ENCODE measurements at places on chromosomes 11 and 22.

DNA sequence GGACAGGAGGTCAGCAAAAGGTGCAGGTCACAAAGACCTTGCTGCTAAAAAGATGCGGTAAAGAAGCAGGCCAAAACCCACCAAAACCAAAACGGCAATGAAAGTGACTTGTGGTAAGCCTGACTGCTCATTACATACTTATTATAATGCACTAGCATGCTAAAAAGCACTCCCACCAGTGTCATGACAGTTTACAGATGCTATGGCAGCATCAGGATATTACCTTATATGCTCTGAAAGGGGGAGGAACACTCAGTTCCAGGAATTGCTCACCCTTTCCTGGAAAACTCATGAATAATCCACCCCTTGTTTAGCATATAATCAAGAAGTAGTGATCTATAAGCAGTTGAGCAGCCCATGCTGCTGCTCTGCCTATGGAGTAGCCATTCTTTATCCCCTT, 45.2 kb upstream of the SLC5A12 start:
- DNase-seq: no peak

- peak; percentile 75 for DNase-seq
Observed at GRCh38 chr11:6419009-6419631, at the start of gene APBB1. TSS of gene APBB1 (minus strand) at chr11:6419094. CDS start at chr11:6411347, 7,747 bp downstream.

DNA sequence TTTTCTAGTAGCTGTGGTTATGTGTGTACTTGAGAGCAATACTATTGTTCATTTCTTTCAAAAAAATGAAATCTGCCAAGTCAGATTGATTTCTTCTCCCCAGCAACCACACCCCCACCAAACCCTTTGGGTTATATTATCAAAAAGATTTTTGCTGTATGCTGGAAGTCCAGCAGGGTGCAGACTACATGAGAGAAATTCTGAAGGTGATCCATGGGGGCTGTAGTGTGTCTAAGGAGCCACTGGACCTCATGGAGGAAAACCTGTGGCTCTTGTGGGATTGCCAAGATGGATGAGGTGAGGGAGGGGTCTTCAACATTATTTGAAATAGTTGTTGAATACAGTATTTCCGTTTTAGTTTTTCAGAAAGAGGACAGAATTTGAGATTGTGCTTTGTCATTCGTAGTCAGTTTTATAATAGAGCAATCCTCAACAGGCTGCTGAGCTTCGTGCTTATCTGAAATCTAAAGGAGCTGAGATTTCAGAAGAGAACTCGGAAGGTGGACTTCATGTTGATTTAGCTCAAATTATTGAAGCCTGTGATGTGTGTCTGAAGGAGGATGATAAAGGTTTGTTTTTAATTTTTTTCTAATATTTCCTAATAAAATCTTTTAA, 3.1 kb downstream of the EIF3M start:
- DNase-seq: no peak

- no peak for DNase-seq
Observed at GRCh38 chr11:130872102-130872501, 44.2 kb downstream of the SNX19 start.

DNA sequence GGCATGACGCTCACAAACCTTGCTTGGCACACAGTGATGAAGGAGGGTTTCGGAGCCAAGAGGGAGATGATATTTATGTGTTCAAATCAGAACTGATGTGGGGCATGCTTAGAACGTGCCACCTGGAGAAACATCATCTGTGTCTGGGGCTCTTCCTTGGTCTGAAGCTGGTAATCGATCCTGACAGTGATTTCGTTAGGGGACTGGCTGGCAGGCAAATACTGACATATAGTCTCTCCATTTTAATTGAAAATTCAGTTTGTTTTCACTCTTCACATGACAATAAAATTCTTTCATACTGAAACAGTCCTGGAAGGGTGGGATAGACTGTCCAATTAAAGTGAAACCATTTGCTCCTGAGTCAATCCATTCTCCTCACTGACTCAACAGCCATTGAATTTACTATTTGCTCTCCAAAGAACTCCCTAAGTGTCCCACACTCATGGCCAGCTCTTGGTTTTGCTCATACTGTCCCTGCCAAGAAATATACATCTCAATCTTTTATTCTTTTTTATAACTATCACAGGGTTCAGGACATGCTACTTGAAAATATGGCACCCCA, 134.8 kb downstream of the TRPC6 start:
- DNase-seq: no peak

DNA sequence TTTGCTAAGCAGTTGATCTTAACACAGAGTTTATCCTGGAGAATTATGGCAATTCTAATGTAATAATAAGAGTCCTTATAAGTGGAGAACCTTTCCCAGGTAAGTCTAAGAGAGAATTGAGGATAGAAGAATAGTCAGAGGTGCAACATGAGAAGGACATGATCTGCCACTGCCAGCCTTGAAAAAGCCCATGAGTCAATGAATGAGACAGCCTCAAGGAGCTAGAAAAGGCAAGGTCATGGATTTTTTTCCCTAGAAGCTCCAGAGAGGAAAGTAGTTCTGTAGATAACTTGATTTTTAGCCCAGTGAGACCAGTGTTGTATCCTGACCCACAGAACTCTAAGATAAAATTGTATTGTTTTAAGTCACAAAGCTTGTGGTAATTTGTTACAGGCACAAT, 16.9 kb downstream of the MS4A6A start:
- no peak for DNase-seq

GRCh38 chr11:69447786-69448185, 33.7 kb upstream of the LINC01488 start:
- DNase-seq: no peak

DNA sequence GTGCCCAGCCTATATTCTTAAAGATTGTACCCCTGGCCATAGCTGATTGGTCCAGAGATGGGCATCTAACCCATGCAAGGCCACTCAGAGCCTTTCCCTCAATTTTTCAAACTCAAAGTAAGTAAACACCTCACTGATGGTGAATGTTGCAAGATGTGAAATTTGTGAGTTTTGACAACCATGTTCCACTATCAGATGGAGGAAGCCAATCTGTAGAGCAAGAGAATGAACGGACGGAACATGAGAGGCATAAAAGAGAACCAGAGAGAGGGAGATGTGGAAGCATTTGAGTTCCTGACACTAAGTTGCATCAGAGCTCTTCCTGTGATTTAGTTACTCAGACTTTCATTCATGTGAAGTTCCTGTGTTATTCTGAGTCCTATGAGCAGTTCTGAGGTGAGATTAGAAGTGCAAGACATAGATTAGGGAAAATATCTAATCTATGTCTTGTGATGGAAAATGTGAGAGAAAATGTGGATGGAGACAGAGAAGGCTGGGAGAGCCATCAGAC, 73.3 kb downstream of the PRSS23 start:
- DNase-seq: no peak

DNA sequence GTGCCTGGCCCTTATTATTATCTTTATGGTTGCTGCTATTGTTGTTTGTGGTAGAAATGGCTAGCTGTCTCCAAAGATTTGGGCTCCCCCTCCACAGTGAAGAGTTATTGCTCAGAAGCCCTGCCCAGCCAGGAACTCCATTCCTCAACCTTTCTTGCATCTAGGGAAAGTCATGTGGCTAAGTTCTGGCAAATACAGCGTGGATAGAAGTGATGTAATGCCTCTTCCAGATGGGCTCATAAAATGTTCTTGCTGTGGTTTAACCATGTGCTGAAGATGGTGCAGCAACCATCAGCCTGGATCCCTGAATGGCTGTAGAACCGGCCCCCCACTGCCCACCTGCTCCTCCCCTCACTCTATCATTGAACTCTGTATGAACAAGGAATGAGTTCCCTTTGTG, 203.5 kb upstream of the E2F8 start:
- no peak for DNase-seq

DNA sequence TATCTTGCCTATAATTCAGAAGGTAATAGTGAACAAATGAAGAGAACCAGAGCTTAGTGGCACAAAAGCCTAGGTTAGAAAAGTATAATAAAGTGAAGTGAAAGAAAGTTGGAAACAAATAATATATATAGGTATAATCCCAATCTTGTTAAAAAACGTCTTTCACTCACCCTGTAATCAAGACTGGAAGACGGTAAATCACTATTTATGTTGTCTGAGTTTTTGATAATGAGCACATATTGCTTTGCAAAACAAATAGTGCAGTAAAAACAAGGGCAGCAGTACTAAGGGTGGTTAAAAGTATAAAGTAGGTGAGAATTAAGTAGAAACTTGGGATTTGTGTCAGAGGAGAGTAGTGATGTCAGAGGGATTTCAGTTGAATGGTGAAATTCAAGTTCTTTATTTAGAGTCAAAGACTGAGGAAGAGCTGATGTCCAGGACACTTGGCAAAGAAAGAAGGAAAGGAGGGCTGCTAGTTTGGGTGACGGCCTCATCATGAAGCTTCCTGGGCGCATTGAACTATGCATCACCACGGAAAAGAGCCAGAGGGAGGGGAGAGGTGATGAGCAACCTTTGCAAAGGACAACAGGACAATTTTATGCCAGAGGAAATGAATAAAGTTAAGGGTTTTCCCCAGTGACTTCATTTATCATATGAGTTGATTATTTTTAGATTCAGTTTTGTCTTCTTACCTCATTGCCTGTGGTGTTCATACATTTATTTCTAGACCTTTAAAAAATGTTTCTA, 11.4 kb downstream of the NCAM1 start:
- no peak for DNase-seq

- DNase-seq: no peak
Observed at GRCh38 chr11:60315871-60316270, 11.2 kb upstream of the MS4A6E start.

- DNase-seq: peak; percentile 95
Observed at GRCh38 chr11:2930704-2931419, 1.6 kb upstream of the PHLDA2 start.

GRCh38 chr11:124109377-124109776, 5.9 kb upstream of the VWA5A start:
- DNase-seq: no peak

DNA sequence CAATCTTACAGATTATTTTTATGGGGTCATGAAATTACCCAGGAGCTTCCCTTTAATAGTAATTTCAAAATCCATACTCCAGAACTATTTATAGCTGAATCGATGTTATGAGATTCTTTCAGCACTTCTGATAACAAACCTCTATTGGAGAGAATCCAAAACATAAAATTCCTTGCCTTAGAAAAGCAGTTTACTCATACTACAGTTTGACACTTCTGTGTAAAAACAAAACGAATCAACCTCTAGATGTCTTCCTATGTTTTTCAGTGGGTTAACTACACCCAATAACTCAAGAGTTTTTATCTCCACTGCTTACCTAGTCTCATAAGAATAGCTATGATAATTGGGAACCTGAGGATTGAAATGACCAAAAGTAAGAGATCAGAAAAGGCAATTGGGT, 35.6 kb downstream of the KIF18A start:
- DNase-seq: no peak

DNA sequence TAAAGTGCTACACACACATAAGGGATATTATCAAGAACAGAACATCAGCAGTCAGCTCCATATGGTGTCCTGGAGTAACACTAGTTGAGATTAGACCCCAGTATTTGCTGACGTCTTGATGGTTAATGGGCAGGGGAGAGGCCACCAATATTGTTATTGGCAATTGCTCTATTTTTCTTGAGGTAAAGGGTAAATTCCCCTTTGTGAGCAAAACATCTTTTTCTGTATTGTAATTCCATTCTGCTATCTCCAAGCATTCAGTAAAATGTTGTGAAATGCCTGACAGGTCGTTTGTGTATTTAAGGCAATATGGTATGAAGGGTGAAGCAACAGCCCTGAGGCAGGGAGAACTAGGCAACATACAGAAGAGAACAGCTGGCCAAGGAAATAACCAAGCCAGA, 21.9 kb downstream of the PC start:
- DNase-seq: no peak

GRCh38 chr11:67437082-67437808, at the start of gene PTPRCAP:
TSS of gene PTPRCAP (minus strand) at chr11:67437682. CDS start at chr11:67437619, 63 bp downstream.
- no peak for DNase-seq

DNA sequence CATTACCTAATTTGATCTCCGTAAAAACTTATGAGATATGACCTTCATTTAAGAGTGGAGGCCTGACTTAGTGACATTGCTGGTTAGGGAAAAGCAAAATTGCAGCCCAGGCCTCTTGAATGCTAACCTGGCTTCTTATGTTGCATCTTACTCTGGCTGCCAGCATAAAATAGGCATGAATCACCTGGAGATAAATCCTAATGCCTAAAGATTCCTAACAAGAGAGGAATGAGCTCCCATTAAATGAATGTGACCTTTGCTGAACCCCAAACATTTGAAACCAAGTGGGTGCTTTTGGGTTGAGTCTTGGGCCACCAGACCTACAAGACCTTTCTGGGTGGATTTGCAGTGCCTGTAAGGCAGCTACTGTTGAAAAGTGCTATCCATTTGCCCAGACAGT, 1145.6 kb upstream of the TENM4 start:
- no peak for DNase-seq

GRCh38 chr22:20426259-20426615, 11.4 kb downstream of the SCARF2 start:
- no peak for DNase-seq

DNA sequence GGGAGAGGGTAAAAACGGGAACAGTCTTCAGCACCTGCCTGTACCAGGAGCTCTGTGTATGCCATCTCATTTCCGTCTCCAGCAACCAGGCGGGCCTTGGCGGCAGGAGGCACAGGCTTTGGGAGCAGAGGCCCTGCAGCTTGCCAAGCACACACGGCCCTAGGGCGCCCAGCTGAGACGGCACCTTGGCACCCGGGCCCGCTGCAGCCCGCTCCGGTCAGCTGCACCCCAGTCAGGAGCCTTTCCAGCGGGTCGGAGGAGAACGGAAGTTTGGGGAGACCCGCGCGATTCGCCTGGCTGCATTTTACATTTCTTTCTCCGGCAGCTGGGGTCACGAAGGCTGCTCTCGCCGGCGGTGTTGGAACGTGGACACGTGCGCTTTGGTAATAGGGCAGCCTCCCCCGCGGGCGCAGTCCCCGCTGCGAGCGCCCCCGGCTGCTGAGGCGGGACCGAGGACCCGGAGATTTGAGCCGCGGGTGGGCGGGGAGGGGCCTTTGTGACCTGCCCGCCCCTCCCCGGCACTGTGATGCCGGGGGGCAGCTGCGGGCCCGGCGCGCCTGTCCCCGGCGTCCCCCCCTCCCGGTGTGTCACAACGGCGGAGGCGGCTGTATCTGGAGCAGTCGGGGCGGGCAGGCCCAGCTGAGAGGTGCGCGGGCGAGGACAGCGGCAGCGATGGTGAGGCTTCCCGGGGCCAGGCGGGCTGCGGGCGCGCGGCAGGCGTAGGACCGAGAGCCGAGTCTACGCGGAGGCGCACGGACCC, at the start of gene TUBA8:
Gene TUBA8, plus strand, starts transcription at position 616 of the 760 bp plus-strand sequence. Its CDS starts 57 bp downstream, at position 673.
- DNase-seq: no peak

- no peak for DNase-seq
Observed at GRCh38 chr11:87038235-87038977, 672 bp downstream of the TMEM135 start.

- no peak for DNase-seq
Observed at GRCh38 chr11:74538680-74539079, 45.2 kb upstream of the LIPT2 start.

GRCh38 chr11:131980888-131981668, 610.7 kb downstream of the NTM start:
- DNase-seq: no peak

- no peak for DNase-seq
Observed at GRCh38 chr22:42992092-42992491, 22.9 kb downstream of the PACSIN2 start.
